ENCODE measurements at places on chromosomes 16 and 17.
A peak's percentile ranks its signal among the peaks of the same experiment; 100 is the strongest.

- no peak for DNase-seq
These were observed 81.2 kb downstream of the ZNF18 start for GRCh38 chr17:11916091-11916490.

GRCh38 chr17:2777242-2777867 lies 18.9 kb upstream of the RAP1GAP2 start:
- no peak for DNase-seq

DNA sequence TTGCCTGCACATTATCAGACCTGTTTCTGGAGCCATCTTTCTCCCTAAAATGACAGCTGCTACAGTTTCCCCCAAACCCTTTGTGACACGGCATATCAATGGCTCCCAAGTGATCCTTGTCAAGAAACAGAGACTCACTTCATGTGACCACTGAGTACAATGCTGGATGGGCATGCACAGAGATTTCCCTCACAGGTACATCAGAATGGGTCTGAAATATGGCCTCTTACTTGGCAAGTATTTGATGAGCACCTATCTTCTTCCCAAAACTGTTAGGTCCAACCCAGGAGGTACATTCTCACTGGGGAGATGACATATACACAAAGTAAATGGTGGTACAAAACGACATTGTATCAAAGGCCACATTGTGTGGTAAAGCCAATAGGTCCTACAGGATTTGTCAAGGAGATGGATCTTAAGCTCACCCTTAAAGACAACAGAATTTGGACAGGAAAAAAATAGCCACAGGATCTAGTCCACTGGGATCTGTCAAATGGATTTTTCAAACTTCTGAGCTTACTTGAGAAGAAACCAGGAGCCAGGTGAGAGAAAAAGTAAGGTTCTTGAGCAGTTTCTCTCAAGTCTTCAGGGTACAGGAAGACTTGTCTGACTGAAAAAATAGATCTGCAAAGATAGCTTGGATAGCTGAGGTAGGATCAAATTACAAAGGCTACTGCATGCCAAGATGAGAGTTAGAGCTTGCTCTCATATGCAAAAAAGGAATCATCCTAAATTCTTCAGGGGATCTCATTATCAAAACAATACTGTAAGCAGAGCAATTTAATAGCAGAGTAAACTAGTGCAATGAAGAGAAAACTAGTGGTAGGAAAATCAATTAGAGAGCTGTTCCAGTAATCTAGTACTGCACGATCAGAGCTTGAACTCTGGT lies 28.8 kb downstream of the RNF43 start:
- no peak for DNase-seq

- DNase-seq: peak; percentile 29
These were observed 29.0 kb downstream of the IL21R start for GRCh38 chr16:27430923-27431484.

DNA sequence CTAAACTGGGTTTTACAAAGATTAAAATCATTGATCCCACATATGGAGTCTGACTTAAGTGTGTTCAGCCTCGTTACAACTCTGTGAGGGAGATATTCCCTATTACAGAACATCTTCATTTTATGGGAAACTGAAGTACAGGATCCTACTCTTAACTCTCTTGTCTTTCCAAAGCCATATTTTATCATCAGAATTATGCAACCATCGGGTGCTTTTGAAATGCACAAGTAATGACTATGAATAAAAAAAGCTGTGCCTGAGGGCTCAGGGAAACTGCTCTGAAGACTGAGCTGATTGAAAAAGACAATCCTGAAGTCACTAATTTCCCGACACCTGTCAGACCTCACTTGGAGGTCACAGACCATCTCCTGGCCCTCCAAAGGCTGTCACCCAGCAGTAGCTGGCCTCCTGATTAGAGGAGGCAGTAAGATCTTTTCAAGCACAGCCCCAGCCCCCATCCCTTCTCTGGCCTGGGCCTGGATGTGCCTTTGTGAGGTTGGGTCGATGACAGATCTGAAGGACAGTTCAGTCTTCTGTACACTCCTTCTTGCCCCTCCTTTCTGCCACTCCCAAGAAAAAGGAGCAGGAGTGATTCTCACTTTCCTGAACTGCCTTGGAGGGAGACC lies 5.6 kb downstream of the AKAP1 start:
- DNase-seq: no peak

All from right forelimb (tissue), 1 donor.